Activated CD4-positive, alpha-beta memory T cell treated with anti-CD3 and anti-CD28 coated beads, Interleukin-2, amount 10 ng/mL, durations not matched to agents 7 days and 5 days (primary cell): ENCODE measurements at places on chromosomes 2 and 18. TPM values are rescaled to one million over a fixed set of nuclear protein-coding genes. Genes with fewer than 3 reads are reported as not detected.

STARD6 gene
- not detected for total RNA-seq

ASPRV1 gene
- 0.98 TPM for total RNA-seq

FLACC1 gene
- total RNA-seq: 3.1 TPM

UGT1A5 gene
- total RNA-seq: not detected

LYPD6 gene
- total RNA-seq: not detected

CDC42EP3 gene
- 51.1 TPM for total RNA-seq

POTEC gene
- total RNA-seq: not detected

PRSS56 gene
- not detected for total RNA-seq

ZNF519 gene
- total RNA-seq: 9.1 TPM

UGT1A3 gene
- total RNA-seq: not detected

TACR1 gene
- total RNA-seq: not detected

GALNT14 gene
- total RNA-seq: not detected

ACTG2 gene
- not detected for total RNA-seq

NPPC gene
- not detected for total RNA-seq

NTSR2 gene
- total RNA-seq: not detected

DSC1 gene
- not detected for total RNA-seq

DUSP2 gene
- 42.5 TPM for total RNA-seq

CFC1 gene
- total RNA-seq: not detected

FBLN7 gene
- total RNA-seq: 7.3 TPM

NCL gene
- 476 TPM for total RNA-seq

PARD6G gene
- total RNA-seq: 0.33 TPM

MSH2 gene
- 39.3 TPM for total RNA-seq

TUBB8B gene
- total RNA-seq: not detected

FBXO15 gene
- 1.1 TPM for total RNA-seq

RAB27B gene
- 5.0 TPM for total RNA-seq

SERPINB11 gene
- total RNA-seq: not detected

FAHD2A gene
- total RNA-seq: 37.3 TPM

CRYGA gene
- not detected for total RNA-seq

CYP20A1 gene
- total RNA-seq: 21.6 TPM

SCYGR4 gene
- total RNA-seq: not detected

PLA2R1 gene
- total RNA-seq: not detected

UGT1A4 gene
- total RNA-seq: not detected

TMEM178A gene
- total RNA-seq: 0.43 TPM

TLX2 gene
- 2.6 TPM for total RNA-seq

ACADL gene
- total RNA-seq: not detected

ATG16L1 gene
- total RNA-seq: 58.9 TPM

NPHP1 gene
- 0.45 TPM for total RNA-seq

VWA3B gene
- total RNA-seq: not detected

CD207 gene
- total RNA-seq: not detected

PSMA8 gene
- 0.60 TPM for total RNA-seq

CEBPZ gene
- total RNA-seq: 43.7 TPM
